Mucosa of descending colon (tissue), 3 donors: ENCODE measurements at places on chromosomes 1 and 21. TPM values are rescaled to one million over a fixed set of nuclear protein-coding genes. Genes with fewer than 3 reads are reported as not detected.
A peak's percentile ranks its signal among the peaks of the same experiment; 100 is the strongest.

The CELA3B gene
- total RNA-seq = 0.35 TPM

The SLAMF9 gene
- total RNA-seq = not detected

The CEP104 gene
- 33.4 TPM for total RNA-seq

The NEGR1 gene
- total RNA-seq = 47.9 TPM

The RHBG gene
- not detected for total RNA-seq

DNA sequence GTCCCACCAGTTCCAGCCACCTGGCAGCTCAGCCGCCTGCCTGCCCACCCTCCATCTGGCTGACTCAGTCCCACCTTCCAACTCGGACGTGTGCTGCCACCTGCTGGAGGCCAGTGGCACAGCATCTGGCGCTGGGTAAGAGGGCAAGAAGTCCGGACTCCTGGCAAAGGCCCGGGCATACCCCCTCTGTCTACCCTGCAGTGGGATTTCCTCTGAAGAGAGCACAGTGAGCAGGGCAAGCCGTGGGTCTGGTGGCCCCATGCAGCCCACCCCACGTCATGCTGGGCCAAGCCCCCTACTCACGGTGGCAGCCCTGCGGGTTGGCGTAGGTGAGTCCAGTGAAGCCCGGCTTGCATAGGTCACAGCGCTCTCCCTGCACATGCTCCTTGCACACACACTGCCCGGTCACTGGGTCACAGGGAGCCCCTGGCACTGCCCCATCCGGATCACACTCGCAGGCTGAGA, 24.5 kb downstream of the LAMB3 start:
- DNase-seq = peak; percentile 80

DNA sequence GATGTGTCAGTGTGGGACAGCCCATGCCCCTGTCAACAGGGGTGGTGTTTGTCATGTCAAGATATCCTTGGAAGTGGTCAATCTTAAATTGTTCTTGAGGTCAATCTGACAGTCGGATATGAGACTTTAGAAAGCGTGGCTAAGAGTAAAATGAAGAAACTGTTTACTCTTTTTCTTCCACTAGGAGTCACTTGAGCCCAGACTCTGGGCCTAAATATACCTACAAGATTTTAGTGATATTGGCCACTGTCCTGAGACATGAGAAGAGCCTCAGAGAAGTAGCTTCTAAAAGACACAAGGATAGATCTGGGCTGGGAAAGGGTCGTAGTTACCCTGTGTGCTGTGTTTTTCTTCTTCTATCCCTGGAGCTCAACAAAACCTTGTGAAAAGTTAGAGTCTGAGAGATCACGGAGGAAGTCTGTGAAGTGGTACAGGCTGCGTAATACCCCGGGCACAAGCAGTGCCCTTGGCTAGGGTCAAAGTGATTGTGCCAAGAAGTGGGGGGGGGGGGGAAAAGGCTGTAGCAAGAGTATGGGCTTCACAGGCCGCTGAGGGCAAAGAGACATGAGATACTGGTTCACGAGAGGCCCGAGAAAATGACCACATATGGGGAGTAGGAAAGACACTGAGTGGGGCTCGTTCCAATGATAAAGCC, 355.2 kb upstream of the GREM2 start:
- no peak for DNase-seq

DNA sequence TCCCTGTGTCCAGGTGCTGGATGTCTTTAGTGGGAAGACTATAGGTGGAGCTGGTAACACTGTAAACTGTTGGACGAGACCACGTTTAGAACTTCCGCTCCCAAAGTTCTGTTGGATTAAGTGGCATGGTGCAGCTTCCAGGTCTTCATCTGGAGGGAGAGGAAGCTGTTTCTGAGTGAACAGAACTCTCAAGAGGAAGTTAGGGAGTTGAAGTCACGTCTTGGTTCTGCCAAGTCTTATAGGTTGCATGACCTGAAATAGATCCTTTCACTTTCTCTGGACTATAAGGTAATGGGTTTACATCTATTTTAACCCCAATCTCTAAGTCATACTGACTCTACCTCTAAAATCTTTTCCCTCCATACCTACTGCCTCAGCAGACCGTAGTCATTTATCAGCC, 97.4 kb upstream of the TNR start:
- DNase-seq = no peak

- no peak for DNase-seq
These were observed 13.3 kb upstream of the LCE5A start for GRCh38 chr1:152497273-152497672.

GRCh38 chr1:56522680-56523079, 56.7 kb downstream of the PLPP3 start:
- no peak for DNase-seq

DNA sequence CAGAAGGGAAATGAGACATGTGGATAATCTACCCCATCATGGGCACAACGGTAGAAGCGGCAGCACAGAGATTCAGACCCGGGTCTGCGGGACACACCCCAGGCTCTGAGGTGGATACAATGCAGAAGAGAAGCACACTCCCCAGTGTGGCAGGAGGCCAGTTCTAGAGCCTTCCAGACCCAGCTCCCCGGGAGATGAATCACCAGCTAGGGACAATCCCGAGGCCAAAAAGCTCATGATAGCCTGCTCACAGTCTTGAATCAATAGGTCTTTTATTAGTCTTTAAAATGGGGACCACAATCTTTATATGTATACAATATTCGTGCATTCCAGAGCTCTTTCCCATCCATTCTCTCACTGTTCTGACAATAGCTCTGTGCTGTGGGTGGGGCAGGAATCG, 57.3 kb upstream of the DIRAS3 start:
- DNase-seq = no peak

DNA sequence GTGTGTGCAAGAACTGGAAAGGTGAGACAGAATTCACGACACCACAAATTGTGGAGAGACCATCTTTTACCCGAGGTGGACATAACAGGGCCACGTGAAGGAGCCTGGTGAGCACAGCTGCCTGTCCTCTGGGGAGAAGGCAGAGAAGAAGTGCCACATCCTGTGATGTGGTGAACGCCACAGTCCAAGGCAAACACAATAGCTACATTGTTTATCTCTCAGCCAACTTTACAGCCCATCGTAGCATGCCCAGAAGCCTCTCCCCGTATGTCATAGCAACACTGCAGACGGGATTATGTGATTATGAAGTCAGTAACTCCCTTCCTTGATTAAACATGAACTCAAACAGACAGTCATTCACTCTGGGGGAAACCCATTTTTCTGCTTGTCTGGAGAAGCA, 612.2 kb downstream of the SMYD3 start:
- DNase-seq = peak; percentile 46

DNA sequence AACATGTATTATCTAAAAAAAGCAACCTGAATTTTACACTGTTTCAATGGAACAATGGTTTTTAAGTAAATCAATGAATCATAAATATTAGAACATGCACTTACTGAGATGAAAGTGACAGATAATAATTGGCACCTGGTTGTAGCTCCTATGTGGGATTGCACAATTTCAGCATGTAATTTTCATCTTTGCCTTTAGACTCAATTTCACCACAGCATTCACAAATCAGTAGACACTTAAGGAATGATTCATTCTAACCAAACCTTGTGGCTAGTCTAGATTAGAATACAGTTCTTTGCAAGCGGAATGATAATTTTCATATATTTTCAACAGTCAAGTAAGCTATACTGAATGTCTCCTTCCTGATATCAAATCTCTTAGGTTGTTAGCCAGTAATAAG, 853.4 kb downstream of the KCNT2 start:
- no peak for DNase-seq
